ENCODE measurements at places on chromosomes 3 and 15.
A peak's percentile ranks its signal among the peaks of the same experiment; 100 is the strongest.

DNA sequence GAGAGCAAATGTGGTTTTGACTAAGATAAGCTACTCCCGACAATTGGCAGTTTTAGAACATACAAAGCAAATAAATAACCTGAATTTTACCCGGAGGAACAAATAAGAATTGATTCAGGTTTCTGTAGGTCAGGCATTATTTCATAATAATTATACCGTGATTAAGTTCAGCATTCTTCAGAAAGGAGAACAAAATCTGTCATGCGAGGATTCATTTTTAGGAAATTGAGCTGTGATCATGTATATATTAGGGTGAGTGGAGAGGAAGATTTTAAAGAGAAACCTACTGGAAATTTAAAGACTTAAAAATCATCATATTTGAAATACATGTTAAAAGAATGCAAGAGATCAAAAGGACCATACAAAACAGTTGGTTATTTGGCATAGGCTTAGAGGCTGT is 20.5 kb downstream of the ZNF609 start:
- no peak for DNase-seq

DNA sequence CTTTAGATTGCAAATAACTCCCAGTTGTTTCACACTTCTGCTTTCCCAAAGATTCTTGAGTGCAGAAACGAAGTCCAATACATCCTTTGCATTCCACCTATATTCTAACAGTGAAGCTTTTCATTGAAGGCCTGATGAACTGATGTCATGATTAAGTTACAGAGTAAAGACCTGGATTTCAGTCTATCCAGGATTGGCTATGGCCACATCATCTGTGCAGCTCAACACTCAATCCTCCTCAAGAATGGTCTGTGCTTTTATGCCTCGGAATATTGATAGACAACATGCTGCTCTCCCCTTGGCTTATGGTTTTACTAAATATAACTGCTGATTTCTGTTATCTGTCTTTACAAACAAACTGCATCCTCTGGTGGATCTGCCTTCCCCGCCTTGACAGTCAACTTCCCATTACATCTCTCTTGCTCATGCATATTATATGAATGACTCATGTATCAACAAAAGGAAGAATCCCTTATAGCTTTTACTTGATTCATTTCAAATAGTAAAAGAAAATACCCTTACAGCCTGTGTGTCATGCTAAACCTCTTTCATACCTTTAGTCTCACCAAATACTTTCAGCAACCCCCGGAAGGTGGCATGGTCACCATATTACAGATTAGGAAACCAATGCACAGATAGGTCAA is 59.5 kb downstream of the SCN11A start:
- no peak for DNase-seq

GRCh38 chr3:43390255-43390588 is 103.9 kb downstream of the SNRK start:
- no peak for DNase-seq

DNA sequence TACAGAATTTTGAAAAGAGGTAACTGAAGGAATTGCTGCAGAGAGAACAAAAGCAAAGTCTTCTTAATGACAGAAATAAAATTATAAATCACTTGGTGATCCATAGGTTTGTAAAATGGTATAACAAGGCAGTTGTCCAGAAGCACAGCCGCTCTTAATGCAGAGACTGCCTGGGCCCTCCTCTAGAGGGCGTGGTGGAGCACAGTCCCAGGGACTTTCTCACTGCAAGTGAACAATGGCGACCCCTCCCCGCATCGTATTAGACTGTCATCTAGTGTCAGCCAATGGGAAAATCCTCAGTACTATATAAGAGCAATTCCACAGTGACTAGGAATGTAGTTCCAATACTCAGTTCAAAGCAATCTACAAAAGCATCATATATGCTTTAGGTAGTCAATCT is 26.4 kb upstream of the ZBED2 start:
- DNase-seq = no peak

DNA sequence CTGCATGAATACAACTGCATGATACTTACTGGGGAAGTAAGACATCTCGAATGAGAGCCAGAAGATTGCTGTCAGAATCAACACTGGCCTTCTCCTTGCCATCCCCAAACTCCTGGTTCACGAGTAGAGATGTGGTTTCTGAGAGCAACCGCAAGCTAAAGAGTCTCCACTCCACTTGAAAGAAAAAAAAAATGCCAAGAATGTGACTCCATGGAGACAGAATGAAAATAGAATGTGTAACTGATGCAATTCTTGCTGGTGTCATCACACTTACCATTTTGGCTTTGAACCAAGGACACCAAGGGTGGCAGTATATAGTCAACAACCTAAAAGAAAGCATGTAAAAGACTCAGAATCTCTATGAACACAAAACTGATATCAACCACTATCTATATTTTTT is 280.4 kb downstream of the ULK4 start:
- DNase-seq = no peak

DNA sequence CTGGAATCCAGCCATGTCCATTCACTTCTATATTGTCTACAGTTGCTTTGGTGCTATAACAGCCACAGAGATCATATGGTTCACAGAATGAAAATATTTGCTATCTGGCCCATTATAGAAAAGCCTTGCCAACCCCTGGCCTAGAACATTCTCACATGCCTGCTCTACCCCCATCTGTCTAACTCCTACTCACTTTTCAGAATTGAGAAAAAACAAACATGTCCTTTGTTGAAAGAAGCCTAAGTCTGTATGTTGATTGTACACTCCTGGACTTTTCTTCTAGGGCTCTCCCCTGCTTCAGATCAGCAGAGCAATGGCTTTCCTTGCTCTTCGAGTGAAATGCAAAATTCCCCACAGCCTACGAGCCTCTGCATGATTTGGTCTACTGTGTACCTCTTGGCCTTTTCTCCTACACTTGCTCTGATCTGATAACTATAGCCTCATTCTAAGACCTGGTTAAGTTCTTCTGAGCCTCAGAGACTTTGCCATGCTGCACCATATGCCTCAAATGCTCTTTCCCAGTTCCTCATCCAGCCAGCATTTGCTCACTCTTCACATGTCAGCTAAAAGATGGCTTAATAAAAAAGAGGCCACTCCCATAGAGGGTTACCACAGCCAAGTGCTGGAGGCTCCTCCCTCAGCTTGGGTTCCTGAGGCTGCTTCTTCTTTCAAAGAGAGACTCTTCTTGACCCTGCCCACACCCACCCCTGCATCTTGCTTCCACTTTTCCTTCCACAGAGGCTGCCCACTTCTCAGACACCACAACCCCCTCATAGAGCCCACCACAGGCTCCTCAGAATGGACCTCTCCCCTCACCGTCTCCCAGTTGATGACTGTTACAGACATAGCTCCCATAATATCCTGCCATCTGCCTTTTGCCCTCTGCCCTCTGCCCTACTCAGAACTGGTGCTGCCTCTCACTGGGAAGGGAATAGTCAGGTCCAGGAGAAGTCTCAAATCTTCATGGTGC is 22.9 kb upstream of the DCLK3 start:
- DNase-seq = no peak

DNA sequence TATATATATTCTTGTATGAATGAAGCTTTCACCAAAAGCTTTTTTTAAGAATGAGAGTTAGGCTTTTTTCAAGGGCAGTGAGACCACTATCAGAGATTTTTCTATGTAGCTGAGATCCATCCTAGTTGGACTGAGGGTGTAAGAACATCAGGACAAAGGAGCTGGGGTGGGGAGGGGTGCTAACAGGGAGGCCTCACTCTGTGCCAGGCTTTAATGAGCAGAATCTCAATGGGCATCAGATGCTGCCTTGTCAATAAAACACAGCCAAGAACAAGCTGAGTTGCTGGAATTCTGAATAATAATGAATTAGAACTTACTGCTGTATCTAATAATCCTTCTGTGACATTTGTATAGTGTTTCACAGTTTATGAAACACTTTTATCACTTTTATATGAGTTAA is 41.4 kb upstream of the USP3 start:
- DNase-seq = no peak

GRCh38 chr15:87777054-87777561 is 479.4 kb downstream of the NTRK3 start:
- no peak for DNase-seq

DNA sequence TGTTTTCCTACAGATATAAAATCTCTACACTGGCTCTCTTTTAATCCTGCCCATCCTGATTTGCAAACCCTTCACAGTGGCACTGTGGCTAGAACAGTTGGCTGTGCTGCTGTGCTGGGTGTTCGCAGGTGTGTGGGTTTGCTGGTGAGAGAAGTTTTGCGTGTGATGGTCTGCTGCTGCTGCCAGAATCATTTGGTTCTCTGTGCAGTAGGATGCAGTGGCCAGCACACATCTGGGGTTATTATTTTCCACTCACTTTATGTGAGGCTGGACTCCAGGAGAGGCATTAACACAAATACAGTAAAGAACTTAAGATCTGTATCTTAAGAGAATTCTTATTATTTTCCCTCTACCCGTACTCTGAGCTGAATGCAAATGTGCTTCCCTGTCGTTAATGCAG is 16.0 kb upstream of the PSMD6 start:
- no peak for DNase-seq

- DNase-seq = no peak
Observed at GRCh38 chr3:11907667-11908660, 61.3 kb upstream of the TAMM41 start.

- DNase-seq = no peak
Observed at GRCh38 chr15:79966634-79967297, 4.2 kb downstream of the BCL2A1 start.

DNA sequence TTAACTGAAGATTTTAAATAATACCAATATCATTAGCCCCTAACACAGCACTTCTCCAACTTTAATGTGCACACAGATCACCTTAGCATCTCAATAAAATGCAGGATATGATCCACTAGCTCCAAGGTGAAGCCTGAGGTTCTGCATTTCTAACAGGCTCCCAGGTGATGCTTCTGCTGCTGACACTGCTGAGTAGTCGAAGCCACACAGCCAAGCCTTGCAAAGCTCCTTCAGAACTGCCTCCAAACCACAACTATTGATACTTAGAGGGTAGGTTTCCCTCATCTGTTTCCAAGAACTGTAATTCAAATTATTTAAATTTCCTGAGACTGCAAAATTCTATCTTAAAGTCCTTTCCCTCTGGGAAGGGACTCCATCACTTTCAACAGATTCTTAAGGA is 3.9 kb downstream of the RIOX2 start:
- DNase-seq = no peak

DNA sequence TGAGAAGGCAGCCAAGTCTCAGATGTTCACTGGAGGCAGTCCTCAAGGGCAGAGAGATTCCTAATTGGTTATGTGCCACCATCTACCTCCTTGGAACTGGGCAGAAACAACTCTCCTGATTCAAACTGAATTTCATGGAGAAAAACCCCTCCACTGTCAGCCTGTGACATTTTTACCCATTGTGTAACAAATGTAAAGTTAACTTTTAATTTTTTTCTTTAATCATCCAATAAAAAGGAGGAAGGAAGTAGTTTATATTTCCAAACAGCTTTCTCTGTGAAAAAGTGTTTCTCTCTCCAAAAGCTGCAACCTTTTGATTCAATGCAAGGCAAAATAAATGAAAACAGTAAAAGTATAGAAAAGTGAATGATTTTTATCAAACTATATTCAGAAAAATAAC is 510 bp upstream of the COLQ start:
- DNase-seq = no peak

DNA sequence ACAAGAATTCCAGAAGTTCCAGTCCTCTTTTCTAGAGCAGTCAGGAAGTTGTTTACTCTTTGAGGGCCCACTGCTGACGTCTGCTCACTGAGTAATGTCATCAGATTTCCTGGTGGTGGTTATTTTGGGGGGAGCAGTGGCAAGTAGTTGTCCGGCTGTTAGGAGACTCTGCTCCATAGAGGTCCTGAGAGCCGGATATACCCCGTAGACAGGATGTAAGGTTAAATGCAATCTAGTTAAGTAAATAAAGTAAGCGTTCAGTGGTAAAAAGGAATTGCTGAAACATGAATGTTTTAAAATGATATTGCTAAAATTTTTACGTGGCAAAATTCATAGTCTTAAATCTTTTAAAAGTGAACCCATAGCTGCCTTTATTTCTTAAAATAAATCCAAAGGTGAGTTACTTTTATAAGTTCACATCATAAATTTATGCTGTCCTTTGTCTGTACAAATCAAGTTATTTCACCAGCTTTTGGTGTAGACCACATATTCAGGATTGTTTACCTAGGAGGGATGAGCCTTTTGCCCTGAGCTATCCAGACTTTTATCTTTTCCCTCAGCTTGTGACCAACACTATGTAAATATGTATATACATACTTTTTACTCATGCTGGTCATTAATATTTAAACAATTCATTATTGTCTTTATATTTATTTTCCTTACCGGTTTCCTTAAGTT is 65.8 kb downstream of the PDE8A start:
- no peak for DNase-seq

- no peak for DNase-seq
Observed at GRCh38 chr15:40974879-40975278, 21.6 kb downstream of the CHAC1 start.

GRCh38 chr15:95868450-95868849 is 462.1 kb upstream of the NR2F2 start:
- DNase-seq = no peak

GRCh38 chr15:70480196-70480856 is 283.0 kb downstream of the UACA start:
- DNase-seq = peak; percentile 26

DNA sequence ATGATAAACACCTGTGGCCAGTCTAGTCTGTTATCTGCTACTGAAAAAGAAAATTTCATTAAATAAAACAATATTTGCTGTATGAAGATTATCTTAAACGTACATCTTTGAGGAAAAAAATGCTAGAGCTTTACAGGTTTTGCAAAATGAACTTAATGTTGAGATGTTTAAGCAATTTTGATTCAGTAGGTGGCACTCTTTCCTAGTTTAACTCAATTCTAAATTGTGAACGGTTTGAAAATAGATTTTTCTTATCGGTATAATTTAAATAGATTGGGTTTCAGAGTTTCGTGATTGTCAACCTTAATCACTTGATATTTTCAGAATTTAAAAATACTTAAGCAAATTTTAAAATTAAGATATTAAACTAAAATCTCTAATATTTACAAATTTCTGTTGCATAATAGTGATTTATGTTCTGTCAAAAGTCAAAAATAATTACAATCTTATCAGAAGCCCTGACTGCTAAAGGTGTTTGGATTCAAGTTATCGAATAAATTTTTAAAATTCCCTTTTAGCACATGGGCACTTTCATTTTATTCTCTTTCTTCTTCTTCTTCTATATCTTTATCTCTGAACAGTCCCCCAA is 7.0 kb upstream of the RNF111 start:
- DNase-seq = no peak

DNA sequence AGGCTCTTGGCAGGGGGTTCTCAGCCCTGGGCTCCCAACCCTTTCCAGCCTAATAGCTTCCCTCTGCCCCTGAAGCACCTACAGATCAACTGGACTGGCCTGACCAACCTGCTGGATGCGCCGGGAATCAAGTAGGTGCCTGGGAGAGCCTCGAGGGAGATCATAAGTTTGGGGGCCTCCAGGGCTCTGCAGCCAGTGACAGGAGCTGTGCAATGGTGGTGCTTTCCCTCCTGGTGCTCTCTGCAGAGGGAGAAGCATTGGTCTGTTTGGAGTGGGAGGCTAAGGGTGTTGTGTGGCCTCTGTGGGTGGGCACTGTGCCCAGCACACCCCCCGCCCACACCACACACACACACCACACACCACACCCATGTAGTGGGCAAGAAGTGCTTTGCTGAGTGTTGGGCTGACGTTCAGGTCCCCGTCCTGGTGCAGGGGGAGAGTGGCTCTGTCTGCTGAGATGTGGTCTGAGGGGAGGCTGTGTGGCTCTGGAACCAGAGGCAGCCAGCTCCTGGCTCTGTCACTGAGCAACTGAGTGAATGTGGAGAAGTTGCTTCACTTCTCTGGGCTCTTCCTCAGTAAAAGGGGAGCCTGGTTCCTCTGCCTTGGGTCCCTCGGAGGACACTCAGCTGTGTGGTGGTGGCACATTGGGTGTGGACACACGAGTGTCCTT is 26.3 kb downstream of the ESYT3 start:
- DNase-seq = no peak
